CD4-positive, alpha-beta T cell treated with Interleukin-2 at 100 ng/mL for 4 hours (primary cell): ENCODE measurements at places on chromosomes 11 and 22.
A peak's percentile ranks its signal among the peaks of the same experiment; 100 is the strongest.

GRCh38 chr11:22432291-22433093 lies 94.3 kb downstream of the SLC17A6 start:
- no peak for DNase-seq

GRCh38 chr11:32304521-32304920 lies 130.8 kb downstream of the WT1 start:
- DNase-seq = no peak

DNA sequence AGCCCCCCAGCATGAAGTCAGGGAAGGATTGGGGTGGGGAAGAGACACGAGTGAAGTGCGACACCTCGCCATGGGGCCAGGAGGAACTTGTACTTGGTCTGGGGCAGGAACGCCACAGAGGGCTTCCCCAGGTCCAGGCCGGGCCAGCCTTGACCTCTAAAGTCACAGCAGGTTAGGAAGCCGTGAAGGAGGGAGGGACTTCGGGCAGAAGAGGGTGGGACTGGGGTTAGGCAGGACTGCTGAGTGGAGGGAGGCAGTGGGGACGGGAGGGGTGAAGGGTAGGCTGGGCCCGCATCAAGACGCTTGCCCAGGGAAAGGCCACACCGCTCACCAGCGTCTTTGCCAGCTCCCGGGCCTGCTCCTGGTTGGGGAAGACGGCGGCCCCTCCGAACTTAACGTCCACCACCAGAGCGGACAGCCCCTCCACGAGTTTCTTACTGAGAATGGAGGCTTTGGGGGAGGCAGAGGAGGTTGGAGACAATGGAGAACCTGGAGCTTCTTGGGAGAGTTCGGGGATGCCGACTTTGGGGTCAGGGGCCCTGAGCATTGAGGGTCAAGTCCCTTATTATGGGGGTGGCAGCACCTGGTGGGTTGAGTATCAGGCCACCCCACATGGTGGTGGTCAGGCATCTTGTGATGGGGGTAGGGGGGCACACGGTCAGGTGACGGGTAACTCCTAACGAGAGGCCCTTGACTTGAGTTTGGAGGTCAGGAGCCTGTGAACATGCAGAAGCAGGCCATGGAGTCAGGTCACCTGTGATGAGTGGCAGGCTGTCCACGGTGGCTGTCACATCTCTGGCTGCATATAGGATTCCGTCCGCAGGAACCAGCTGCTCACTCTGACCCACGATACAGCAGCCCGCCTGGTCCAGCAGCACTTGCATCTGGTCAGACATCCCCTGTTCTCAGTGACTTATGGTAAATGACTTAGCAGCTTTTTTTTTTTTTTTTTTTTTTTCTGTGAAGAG lies 1.7 kb upstream of the SCO2 start:
- peak; percentile 48 for DNase-seq

- DNase-seq = no peak
These were observed 69.1 kb upstream of the ADSL start for GRCh38 chr22:40276996-40277823.

GRCh38 chr11:70913715-70914231 lies 338.6 kb downstream of the SHANK2 start:
- no peak for DNase-seq

- no peak for DNase-seq
These were observed 117.5 kb downstream of the SNX19 start for GRCh38 chr11:130798801-130799200.

DNA sequence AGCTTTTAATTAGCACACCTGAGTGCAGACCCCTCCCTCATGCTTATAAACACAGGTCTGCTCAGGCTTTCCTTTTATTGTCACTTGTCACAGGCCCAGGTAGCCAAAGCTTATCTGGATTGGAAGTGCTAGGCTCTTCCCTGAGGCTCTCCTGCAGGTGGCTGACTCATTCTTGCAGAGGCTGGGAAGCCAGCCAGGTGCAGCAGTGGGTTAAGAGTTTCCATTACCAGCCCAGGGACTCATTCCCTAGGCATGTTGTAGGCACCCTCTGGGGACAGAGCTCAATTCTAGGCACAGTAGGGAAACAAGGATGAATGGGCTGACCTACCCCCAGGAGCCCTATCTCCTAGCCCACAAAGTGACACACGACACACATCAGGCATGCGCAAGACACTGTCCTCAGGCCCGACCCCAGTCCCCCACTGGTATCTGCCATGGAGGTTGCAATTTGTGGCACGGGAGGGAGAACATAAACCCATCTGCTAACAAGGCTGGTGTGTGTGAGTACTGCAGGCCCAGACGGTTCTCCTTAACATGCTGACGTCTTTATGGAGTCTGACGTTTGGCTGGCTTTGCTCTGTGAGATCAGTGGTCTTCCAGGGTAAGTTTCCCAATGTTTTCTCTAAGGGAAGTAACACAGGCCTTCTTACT lies 94.2 kb downstream of the ABTB2 start:
- DNase-seq = no peak

DNA sequence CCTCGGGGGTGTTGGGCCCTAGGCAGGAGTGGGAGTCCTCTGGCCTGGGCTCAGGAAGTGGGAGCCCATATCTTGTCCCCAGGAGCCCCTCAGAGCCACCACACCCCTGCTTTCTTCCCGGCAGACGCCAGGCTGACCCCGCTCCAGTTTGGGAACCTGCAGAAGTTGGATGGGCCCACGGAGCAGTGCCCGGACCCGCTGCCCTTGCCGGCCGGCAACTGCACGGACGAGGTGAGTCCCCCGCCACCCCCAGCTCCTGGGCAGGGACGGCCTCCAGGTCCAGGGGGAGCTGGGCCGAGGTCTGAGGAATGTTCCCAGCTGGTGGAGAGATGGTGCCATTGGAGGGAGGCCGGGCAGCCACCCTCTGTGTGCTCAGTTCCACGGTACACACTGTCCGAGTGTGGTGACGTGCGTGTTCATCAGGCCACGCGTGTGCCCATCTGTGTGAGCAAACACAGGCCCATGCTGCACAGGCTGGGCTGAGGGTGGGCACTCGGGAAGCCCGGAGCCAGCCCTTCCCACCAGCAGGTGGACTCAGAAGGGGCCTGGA lies 4.8 kb downstream of the MUC5B start:
- no peak for DNase-seq

GRCh38 chr11:58616594-58616993 lies 5.9 kb upstream of the CNTF start:
- no peak for DNase-seq

- DNase-seq = no peak
These were observed 14.1 kb downstream of the IGLL5 start for GRCh38 chr22:22901578-22902218.

GRCh38 chr11:26801601-26802000 lies 79.7 kb upstream of the SLC5A12 start:
- no peak for DNase-seq

DNA sequence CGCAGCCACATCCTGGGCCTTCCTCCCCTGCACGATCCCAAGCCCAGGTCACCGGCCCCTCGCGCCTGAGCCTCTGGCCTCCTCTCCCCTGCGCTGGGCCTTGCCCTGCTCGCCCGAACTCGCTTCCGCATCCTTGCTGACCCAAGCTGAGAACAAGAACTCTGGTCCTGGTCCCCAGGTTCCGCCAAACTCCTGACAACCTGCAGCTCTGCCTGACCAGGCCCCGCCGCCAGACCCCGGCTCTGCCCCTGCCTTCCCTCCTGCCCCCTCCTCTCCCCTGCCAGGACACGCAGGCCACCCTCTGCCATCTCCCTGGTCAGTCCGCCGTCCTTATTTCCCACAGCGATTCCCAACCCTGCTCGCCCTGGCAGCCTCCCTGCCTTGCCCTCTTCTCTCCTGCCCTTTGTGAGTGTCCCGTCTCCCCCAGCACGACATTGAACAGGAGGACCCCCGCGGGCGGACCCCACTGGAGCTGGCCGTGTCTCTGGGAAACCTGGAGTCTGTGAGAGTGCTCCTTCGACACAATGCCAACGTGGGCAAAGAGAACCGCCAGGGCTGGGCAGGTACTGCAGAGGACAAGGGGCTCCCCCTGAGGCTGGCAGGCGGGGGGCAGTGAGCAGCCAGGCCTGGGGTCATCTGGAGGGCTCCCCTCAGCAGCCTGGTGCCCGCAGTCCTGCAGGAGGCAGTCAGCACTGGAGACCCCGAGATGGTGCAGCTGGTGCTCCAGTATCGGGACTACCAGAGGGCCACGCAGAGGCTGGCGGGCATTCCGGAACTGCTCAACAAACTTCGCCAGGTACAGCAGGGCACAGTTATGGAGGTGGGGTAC lies 762 bp downstream of the ANKRD13D start:
- DNase-seq = no peak

- no peak for DNase-seq
These were observed 23.7 kb downstream of the SHANK3 start for GRCh38 chr22:50696251-50696798.

- DNase-seq = no peak
These were observed 134.3 kb downstream of the MN1 start for GRCh38 chr22:27667121-27667843.

DNA sequence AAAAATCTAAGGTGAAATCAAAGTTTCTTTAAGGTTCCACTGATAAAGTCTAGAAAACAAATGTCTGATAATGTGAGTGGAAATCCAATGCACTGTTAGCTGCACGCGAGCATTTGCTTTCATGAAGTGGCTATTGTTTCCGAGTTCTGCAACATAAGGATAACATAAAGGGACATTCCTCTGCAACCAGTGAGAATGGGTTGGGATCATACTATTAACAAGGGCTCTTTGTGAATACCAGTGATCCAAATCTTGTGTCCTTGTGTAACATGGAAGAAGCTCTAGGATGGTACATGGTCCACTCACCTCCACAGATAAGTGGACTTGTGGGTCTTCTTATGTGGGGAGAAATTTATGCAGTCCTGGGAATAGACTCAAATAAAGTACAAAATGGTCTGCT lies 24.6 kb downstream of the APIP start:
- no peak for DNase-seq

DNA sequence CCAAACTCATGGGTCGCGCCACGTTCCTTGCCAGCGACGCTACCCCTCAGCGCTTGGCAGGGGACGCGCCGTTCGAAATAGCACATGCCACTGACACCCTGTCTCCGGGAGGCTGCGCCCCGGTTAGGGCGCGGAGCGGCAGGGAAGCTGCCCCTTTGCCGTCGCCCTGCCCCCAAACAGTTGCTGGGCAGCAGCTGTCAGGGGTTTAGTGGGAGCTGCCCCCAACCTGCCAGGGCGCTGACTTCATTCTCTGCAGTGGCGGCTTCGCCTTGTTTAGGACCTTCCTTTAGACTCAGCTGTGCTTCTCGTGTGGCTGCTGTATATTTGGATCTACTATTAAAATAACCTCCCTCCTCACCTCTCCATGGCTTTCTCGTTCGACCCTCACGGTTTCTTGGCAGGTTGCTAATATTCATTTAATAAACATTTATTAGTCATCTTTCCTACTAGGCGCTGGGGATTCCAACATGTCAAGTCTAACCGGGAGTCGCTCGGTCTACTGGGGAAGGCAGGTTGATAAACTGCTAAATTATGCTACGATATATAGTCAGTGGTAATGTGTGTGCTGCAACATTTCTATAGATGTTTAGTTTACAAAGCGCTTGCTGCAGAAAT lies 782 bp downstream of the TMEM109 start:
- DNase-seq = no peak

- DNase-seq = no peak
These were observed 26.7 kb downstream of the TREH start for GRCh38 chr11:118652681-118653181.
